ENCODE measurements at places on chromosomes 16 and 17. TPM values are rescaled to one million over a fixed set of nuclear protein-coding genes. Genes with fewer than 3 reads are reported as not detected.
A peak's percentile ranks its signal among the peaks of the same experiment; 100 is the strongest.

GRAPL gene
- total RNA-seq: 2.6 TPM

SLC5A2 gene
- 0.42 TPM for total RNA-seq

MFAP4 gene
- 123 TPM for total RNA-seq

SLC38A8 gene
- not detected for total RNA-seq

ASPA gene
- total RNA-seq: 44.9 TPM

DNA sequence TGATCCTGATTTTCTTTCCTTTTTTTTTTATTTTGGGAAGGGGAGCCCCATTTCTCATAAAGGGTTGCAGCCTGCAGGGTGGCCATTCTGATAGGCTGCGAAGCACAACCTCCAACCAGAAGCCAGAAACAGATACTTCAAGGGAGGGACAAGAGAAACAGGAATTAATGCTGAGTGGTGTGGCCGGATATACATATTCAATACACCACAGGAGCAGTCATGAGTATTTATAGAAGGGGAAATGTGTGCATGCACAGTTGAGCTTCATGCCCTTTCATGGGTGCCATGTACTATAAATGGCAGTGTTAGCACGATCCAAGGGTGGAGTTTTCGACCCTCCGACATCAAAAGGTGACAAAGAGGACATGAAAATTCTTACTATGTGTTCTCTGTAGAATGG, 320.8 kb downstream of the CBLN1 start:
- no peak for DNase-seq

- DNase-seq: no peak
These were observed 758 bp upstream of the RPL23A start for GRCh38 chr17:28719021-28719433.

DNA sequence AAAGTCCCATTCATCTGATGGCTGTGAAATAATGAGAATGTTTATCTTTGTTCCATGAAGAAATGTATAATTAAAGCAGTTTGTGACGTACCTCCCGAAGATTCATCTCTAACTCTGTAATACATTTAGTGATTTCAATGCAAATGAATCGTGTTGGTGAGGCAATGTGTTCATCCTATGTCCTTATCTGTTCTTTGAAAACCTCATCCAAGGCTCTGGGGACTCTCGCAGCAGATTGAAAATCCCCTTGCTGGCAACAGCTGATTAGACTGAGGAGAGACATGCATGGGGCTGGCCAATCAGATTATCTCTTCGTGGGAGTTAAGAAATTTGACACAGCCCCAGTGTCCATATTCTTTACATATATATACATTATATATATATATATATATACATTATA, 1095.4 kb upstream of the EEF2KMT start:
- DNase-seq: no peak

DNA sequence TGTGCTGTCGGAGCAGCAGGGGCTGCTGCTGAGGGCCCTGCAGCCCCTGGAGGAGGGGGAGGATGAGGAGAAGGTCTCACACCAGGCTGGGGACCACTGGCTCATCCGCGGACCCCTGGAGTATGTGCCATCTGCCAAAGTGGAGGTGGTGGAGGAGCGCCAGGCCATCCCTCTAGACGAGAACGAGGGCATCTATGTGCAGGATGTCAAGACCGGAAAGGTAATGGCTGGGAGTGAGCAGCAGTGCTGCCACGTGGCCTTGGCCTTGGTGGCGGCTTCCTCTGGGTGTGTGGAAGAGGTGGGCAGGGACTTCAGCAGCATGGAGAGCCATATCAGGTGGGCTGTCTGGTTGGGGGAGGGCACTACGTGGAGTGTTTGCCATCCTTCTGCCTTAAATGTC, 20.0 kb downstream of the MVP start:
- DNase-seq: no peak

GRCh38 chr17:19494961-19495806, 38.5 kb upstream of the SLC47A1 start:
- DNase-seq: no peak

- no peak for DNase-seq
These were observed 12.4 kb downstream of the ZNF213 start for GRCh38 chr16:3147046-3147756.

DNA sequence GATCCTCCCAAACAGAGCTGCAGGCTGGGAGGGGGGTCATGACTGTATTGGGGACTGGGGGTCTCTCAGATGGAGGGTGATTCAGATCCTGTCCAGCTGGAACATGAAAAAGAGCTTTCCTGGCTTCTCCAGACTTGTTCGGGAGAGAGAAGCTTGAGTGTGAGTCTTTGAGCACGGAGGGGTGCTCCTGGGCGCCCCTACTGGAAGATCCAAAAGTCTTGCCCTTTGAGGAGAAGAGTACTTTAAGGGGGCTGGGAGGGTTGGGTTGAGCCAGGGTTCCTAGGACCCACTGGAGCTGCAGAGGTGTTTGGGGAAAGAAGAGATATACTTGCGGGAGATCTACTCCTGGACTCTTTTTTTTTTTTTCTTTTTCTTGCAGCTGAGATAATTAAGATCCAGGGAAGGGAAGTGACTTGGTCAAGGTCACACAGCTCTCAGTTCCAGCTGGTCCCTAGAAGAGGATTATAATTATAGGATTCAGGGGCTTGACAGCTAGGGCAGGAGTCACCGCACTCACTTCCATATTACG, 8.4 kb downstream of the RARA start:
- DNase-seq: no peak

DNA sequence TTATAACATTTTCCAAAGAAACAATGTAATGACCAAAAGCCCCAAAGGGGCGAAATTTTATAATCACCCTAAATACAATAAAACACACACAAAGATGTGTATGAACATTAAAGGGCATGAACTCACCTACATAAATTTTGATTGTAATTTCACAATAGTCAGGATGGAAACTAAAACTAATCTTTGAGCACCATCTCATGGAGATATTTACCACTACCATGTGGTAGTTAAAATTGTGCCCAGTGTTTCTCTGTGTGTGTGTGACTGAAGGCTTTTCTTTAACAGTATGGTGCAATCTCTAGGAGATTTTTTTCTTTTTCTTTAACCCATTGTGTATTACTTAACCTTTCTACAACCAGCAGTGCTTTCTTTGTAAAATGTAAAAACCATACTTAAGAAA, 19.7 kb upstream of the MEIOC start:
- DNase-seq: peak; percentile 8

- no peak for DNase-seq
These were observed 8.1 kb downstream of the GLIS2 start for GRCh38 chr16:4323845-4324488.

GRCh38 chr17:16407911-16408588, 7.3 kb upstream of the TRPV2 start:
- peak; percentile 58 for DNase-seq

- no peak for DNase-seq
These were observed 223.5 kb downstream of the CYB561 start for GRCh38 chr17:63222655-63223054.

DNA sequence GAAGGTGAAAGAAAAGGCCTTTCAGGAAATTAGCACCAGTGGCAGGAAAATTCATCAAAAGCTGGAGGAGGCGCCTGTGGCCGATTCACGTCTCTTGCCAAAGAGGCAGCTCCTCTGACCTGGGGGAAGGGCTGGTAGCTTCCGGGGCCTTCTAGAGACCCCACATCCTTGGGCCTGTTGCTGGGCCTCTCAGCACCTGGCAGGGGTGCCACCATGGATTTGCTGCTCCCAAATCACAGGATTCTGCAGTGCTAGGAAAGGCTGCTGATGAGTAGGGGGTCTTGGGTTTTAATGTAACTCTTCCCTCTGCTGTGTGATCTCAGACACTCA, 11.6 kb upstream of the CBFB start:
- DNase-seq: no peak

DNA sequence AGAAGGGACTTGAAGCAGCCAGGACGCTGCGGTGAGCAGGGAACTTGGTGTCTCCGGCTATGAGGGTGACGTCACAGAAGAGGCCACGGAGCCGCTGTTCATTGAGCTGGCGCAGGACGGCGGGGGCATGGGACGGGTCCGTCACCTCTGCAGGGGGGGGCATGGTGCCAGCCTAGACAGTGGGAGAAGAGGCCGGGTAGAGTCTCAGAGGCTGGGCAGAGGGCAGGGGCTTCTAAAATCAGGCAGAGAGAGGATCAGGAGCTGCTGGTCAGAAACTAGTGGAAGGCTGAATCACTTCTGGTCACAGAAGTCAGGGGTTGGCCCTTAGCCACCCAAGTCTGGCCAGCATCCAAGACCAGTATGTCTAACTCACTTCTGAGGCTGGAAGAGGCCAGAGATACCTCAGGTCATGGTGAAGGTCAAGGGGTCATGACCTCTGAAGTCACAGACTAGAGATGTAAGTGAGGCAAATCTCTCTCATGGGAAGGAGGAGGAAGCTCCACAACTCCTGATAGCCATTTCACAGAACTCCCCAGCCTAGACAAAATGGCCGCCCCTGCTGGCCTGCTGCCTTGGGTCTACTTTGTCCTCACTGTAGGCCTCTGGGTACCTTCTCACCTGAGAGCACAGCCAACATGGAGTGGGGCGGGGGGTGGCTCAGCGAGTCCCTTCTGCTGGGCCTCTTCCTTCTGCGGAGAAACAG, 12.6 kb downstream of the ZBTB4 start:
- no peak for DNase-seq

- DNase-seq: no peak
These were observed 217.3 kb downstream of the RBFOX3 start for GRCh38 chr17:79393358-79394052.

- no peak for DNase-seq
These were observed 41.0 kb downstream of the MRPS23 start for GRCh38 chr17:57808882-57809281.

- DNase-seq: no peak
These were observed 10.1 kb downstream of the AFMID start for GRCh38 chr17:78197147-78197832.

DNA sequence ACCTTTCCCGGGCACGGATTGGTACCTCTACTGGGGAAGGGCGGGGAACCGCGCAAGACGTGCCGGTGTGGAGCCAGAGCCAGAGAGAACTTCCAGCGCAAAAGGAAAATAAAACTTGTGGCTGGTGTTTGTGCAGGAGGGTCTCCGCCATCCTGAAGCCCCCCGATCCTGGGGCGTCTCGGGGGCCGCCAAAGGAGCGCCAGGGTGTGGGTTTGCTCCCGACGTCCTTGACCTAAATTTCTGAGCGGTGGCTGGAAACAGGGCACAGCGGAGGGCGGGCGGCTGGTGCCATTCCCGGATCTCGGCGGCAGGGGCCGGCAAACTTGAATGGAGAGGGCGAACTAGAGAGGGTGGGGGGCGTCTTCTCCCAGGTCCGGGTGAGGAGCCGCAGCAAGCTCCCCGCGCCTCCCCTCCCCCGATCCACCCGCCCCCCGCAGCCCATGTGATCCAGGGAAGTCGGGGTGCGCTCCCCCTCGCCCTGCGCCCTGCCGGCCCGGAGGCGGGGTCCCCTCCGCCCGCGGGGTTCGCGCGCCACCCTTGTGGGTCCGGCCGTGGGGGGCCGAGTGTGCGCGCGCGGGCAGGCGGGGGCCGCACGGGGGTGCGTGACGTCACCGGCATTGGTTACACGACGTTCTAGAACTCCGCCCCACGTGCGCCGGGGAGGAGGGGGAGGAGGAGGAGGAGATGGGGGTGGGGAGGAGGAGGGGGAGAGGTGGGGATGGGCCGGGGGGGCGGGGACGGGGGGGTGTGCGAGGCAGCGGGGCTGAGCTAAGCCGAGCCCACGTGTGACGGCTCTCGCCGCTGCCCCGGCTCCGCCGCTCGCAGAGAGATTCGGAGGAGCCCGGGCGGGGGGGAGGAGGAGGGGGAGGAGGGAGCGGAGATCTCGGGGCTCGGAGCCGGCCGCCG, at the start of gene MSI2:
MSI2 (plus strand) TSS at position 748 of the 906 bp plus-strand sequence. CDS start 220 bp downstream, outside the sequence.
- peak; percentile 58 for DNase-seq

DNA sequence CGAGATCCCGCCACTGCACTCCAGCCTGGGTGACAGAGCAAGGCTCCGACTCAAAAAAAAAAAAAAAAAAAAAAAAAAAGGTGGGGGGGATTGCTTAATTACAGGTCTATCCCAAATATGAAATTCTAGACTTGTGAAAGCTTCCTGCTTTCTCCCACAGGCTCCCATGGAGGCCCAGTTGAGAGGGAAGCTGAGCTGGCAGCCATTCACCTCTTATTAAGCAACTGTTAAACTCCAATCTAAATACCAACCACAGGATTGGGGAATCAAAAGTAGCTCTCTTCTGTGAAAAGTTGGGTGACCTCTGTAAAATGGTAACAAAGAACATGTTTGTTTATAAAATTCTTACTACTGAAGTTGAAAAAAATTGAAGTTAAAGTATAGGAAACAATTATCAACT, 45.8 kb upstream of the STAC2 start:
- no peak for DNase-seq

GRCh38 chr17:69222707-69223258, 5.8 kb downstream of the ABCA10 start:
- no peak for DNase-seq

Data from urinary bladder (tissue), 4 donors.